ENCODE measurements at places on chromosomes 13 and 19.

- DNase-seq = no peak
Observed at GRCh38 chr19:19948800-19949199, 48.1 kb downstream of the ZNF93 start.

- no peak for DNase-seq
Observed at GRCh38 chr19:48194041-48194843, 23.8 kb downstream of the ZSWIM9 start.

- no peak for DNase-seq
Observed at GRCh38 chr13:20195801-20196200, 3.1 kb upstream of the GJB2 start.

DNA sequence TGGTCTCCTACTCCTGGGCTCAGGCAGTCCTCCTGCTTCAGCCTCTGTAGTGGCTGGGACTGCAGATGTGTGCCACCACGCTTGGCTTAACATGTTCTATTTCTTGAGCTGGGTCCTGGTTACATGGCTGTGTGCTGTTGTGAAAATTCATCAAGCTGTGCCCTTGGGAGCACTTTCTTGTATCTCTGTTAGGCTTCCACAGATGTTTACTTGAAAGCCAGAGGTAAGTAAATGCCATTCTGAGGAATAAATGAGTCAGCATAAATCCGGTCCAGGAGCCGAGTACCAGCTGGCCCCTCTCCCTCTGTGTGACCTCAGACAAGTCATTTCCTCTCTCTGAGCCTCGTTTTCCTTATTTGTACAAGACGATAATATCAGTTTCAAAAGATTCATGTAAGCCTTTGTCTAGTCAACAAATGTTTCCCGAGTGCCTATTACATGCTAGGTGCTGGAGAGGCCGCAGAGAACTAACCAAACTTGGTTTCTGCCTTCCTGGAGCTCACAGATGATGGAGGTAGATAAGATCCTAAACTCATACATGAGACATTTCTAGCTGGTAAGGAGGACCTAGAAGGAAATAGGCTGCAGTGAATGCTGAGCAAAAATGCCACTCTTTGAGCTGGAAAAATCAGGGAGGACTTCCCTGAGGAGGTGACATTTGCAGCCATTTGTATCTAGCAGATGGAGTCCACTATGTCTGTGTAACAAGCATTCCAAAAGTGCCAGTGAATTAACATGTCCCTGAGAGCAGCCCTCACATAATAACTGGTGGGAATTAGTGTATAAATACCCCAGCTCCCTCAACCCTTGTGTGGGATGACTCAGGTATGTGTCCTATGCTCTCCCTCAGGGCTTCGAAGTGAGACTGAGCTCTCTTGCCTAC, 2.7 kb upstream of the RASAL3 start:
- no peak for DNase-seq

DNA sequence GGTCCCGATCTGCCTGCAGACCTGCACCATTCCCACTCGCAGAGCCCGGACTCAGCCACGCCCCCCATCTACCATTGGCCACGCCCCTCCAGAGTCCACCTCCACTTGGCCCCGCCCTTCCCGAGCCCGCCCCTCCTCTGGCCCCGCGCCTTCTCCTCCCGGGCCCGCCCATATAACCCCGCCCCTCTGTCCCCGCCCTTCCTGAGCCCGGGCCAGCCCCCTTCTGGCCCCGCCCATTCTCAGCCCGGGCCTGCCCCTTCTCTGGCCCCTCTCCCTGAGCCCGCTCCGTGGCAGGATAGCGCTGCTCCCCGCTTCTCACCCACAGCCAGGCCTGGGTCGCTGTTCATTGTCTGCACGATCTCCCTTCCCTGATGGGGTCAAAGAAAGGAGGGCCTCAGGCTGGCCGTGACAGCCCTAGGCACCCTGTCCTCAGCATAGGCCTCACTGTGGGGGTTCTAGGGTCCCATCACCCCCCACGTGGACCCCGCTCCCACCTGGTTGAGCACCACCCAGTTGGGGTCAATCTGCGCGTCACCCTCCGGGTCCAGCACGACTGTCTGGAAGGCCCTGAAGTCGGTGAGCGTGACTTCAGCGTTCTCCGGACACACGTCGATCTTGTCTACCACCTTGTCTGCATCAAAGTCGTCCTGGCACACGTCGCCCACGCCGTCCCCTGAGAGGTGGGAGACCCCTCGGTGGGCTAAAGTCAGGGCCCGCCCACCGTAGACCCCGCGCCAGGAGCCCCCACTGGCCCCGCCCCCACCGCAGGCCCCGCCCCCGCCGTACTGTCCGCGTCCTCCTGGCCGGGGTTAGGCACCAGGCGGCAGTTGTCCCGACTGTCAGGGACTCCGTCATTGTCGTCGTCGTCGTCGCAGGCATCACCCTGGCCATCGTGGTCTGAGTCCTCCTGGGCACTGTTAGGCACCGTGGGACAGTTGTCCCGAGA, 5.7 kb downstream of the COMP start:
- peak; percentile 74 for DNase-seq

GRCh38 chr13:39788102-39788501, 132.6 kb downstream of the COG6 start:
- no peak for DNase-seq

- DNase-seq = no peak
Observed at GRCh38 chr19:8050274-8051096, 2.1 kb upstream of the CCL25 start.

GRCh38 chr19:51219971-51220370, 4.9 kb upstream of the CD33 start:
- no peak for DNase-seq

- peak; percentile 54 for DNase-seq
Observed at GRCh38 chr19:2983351-2984214, 6.2 kb downstream of the TLE6 start.

DNA sequence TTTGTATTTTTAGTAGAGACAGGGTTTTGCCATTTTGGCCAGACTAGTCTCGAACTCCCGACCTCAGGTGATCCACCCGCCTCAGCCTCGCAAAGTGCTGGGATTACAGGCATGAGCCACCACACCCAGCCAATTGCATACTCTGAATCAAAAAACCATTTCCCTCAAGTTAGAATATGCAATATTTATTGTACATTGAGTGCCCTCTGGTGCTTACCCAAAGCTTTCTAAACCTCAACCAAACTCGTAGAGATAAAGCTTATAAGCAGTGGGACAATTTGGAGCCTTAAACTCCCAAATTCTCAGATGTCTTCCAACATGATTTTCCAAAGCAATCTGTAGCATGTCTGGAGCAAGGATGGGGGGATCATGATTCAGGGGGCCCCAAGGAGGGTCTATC, 22.4 kb downstream of the RFXAP start:
- no peak for DNase-seq

DNA sequence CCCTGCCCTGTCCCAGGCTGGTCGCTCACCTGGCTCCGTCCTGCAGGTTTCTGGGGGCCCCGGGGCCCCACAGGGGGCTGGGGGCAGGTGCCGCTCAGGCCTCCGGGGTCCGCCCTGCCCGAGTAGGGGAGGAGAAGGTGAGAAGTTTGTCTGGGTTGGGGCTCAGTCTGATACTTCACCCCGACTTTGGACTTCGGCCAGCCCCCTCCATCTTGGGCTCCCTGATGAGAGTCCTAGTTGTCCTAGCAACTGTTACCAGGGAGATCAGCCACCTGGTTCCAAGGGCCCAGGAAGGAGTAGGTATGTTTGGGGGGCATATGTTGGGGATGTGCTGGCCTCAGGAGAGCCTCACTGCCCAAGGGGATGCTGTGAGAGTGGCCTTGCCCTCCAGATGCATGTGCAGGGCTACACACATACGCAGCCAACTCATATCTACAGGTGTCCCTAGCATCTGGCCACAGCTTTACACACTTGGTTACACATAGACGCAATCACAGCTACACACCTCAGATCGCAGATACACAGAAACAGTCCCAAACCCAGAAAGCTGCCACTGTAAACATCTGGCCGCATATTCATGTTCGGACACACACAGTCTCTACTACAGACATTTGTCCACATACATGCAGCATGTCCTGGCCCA, 3.4 kb downstream of the NUMBL start:
- no peak for DNase-seq

- no peak for DNase-seq
Observed at GRCh38 chr13:106299621-106300020, 235.8 kb downstream of the EFNB2 start.

DNA sequence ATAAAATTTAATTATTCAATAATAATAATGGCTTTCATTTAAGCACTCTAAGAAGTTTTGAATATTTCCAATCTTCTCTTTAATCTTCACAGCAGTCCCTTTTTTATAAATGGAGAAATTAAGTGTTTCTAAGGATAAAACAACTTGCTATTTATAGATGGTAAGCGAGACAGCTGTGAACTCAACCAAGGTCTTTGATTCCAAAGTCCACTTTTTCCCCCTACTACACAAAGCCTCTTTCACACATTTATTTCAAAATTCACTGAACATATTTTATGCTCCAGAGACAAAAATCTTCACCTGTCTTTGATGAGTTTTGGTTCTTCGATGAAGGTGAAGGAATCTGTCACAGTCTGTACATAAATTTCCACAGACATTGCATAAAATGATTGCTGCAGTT, 34.4 kb upstream of the FBXL3 start:
- DNase-seq = no peak

GRCh38 chr19:31352296-31352781, 3.1 kb upstream of the TSHZ3 start:
- DNase-seq = no peak

- DNase-seq = no peak
Observed at GRCh38 chr13:46628622-46629365, 75.8 kb downstream of the LRCH1 start.

DNA sequence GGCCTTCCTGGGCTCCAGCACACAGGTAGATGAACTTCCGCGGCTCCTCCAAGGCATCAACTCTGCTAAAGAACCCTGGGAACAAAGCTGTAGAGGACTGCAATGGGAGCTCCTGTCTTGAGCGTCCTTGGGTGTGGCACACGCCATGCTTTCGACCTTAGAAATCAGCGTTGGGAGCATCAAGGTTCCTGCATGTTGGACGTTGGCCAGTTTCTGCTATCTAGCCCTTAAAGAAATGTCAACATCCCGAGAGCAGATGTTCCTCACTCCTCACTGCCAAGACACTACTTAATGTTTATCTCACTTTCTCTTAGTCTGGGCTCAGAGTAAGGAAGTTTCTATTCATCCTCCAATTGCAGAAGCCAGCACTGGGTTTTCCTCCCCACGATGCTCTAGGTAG, 70.6 kb upstream of the MEDAG start:
- no peak for DNase-seq

- no peak for DNase-seq
Observed at GRCh38 chr19:33621811-33622504, at the start of gene CHST8. CHST8 (plus strand) TSS chr19:33621953; CDS start chr19:33689262, 67,309 bp downstream.

DNA sequence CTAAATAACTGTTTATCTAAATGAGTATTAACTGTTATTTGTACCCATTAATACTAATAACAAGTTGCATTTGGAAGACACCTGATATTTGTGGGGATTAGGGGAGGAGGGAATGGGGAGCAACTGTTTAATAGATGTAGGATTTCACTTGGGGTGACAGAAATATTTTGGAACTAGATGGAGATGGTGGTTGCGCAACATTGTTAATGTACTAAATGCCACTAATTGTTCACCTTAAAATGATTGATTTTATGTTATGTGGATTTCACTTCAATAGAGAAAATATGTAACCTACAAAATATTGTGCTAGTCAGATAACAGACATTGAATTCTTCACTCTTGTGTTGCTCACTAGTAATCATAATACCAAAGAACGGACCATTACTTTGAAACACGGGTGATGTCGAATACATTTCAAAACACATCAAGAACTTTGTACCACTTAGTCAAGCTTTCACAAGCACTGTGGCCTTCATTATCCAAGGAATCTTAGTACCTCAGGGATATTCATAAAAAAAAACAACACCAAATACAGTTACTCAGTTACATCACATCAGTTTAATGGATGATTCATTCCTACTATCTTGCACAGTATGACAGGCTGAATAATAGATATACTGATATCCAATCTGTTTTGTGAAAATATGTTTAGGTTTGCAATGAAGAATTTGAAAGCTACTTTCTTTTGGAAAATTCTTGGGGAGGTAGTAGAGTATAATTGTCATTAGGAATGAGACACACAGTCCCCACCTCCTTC, 721.8 kb downstream of the PCDH9 start:
- no peak for DNase-seq

- DNase-seq = no peak
Observed at GRCh38 chr19:6672693-6673290, 2.8 kb upstream of the TNFSF14 start.

DNA sequence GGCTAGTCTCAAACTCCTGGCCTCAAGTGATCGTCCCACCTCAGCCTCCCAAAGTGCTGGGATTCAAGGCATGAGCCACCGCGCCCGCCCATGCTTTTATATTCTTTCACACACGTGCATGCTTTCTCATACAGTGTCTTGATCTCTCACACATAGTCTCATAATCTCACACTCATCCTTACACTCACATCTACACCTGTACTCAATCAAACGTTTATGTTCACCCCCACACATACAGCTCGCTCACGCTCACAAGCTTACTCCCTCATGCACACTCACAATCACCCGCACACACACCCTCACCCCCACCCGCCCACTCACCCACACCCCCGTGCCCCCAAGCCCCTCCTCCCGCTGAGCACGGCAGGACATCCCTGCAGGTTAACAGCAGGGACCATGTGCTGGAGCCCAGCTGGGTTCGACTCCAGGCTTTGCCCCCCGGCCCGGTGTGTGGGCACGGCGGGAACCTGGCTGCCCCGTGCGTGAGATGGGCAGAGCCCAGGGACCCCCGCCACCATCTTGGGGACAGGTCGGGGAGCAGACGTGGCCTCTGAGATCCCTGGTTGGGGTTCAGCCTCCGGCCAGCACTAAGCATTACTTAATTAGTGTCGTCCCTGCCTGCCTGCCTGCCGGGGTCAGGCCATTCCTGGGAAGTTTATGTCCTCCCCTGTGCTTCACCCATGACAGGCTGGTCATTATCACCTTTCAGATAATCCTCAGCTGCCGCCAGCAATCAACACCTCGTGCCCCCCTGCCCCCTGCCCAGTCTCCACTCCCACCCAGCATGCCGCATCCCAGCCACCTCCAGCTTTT, 11.4 kb downstream of the SBK2 start:
- DNase-seq = no peak

DNA sequence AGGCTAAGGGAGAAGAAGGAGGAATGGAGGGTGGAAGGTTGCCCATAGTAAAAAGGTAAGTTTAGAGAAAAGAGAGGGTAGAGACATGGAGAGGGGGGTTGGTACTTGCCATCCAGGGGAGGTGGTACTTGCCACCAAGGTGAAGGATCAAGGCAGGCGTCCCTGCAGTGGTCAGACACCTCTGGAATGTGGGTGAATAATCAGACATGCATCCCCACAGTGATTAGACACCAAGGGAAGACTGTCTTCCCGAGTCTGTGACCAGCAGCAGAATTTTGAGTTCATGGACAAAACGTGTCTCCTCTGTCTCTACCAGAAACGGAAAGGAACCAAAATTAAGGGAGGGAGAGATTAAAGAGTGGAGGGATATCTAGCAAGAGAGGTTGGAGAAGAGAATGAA, 27.1 kb upstream of the IGFL1 start:
- no peak for DNase-seq

All from SJSA1 (cell line).